ENCODE measurements at places on chromosomes 2 and 18.
A peak's percentile ranks its signal among the peaks of the same experiment; 100 is the strongest.

DNA sequence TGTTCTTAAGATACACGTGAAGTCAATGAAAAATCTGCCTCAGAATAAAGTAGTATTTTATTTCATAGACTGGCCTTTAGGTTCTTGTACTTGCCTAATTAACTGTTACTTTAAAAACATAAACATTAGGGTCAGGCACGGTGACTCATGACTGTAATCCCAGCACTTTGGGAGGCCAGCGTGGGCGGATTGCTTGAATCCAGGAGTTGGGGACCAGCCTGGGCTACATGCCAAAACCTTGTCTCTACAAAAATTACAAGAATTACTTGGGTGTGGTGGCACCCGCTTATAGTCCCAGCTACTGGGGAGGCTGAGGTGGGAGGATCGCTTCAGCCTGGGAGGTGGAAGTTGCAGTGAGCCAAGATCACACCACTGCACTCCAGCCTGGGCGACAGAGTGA lies 16.0 kb upstream of the SNORC start:
- no peak for DNase-seq

DNA sequence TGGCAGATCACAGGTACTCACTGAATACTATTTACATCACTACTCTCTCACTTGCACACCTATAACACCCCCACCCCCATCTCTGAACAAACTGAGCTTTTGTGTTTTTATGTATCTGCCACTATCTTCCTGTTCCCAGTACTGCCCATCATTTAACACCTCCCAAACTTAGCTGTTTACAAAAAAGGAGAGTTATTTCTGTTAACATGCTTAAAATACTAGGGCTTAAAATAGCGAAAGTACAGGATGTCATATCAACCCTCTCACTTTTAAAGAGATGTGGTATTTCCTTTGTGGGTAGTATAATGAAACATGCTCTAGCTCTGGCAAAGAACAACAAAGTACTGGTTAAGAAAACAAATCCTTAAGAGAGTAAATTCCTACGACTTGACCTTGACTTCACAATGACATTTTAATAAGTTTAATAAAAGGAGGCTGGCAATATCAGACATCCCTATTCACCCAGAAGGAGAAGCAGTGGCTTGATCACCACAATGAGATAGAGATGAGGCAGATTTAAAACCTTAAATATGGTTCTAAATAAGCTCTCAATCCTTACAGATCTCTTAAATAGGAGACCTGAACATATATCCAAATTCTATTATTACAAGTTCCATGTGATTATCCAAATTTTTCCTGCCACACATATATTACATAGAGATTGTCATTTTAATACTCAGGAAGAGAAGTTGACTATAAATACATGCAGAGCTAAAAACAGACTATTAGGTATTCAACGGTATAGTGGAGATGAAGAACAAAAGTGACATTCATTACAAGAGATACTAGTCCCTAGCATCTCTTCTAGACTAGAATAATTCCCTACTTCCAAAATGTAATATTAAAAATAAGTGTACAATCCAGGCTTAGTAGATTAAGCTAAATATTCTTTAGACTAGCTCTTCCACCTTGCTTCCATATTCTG lies 36.9 kb downstream of the TRAK2 start:
- DNase-seq: no peak

DNA sequence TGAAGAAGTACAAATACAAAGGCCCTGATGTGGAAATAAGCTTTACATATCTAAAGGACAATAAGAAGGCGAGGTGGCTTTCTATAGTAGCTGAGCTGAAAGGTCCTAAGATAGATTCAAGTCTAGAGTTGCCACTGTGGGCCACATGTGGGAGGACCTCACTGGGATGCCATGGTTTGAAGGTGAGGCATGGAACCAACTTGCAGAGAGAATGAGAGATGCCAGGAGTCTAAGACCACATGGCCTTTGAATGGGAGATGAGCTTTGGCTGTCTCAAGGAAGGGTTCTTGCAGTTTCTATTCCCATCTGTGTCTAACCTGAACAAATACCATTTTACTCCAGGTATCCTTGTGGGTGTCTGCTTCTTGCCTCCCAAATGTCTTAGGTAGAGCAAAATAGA lies 53.6 kb downstream of the HNMT start:
- DNase-seq: no peak

DNA sequence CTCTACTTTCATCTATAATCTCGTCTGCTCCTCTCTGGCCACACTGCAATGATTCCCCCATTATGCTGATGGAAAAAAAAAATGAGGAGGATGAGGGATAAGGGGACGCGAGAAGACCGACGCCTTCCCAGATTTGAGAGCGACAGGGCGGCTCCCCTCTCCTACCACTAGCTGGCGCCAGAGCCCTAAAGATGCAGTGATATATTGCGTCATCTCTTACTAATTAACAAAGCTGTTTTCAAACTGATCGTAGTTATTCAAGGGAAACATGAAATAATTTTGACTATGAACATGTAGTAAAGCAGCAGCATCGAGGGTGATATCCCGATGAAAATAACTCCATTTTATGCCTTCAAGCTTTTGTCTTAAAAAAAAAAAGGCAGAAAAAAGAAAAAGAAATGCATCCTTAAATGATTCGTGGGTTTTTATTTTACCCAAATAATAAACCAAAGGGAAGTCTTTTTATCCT lies 48.0 kb upstream of the HNRNPA3 start:
- peak; percentile 67 for DNase-seq
